ENCODE measurements at places on chromosomes 4 and X.

DNA sequence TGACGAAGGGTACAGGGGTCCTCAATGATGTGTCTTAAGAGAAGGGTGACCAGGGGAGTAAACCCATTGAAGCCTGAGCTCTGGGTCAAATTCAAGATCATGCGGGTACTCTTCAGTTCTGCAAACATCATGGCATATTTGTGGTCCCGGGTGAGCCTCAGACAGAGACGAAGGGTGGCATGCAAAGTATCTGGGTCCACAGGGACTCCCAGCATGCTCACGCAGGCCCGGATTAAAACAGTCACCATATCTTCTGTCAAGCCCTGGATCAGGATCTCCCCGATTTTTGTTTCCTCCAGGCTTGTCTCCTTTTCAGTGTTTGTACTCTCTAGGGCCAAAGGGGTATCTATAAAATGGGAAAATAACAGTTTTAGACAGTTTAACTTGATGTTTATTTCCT lies 102.9 kb downstream of the HUWE1 start:
- no peak for DNase-seq

GRCh38 chr4:181991369-181992108 lies 251.7 kb upstream of the TENM3 start:
- DNase-seq, result no peak

GRCh38 chr4:78038704-78039103 lies 18.4 kb upstream of the FRAS1 start:
- DNase-seq, result no peak

DNA sequence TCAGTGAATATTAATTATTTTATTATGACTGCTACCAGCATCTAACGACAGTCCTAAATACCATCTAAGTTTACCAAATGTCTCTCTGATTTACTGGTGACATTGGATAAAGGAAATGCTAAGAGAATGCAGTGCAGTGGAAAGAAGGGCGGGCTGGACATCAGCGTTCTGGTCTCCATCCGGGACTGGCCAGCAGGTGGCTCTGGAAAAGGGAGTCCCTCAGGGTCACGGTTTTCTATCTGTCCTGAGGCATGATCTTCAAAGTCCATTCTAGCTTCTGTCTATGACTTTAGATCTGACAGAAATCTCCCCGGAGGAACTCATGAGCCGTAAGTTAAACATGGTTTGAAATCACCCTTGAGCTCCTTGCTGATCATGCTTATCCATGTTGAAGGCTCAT lies 3.3 kb downstream of the TRIM2 start:
- DNase-seq, result no peak

- no peak for DNase-seq
These were observed 109.2 kb upstream of the HS3ST1 start for GRCh38 chr4:11537846-11538245.

DNA sequence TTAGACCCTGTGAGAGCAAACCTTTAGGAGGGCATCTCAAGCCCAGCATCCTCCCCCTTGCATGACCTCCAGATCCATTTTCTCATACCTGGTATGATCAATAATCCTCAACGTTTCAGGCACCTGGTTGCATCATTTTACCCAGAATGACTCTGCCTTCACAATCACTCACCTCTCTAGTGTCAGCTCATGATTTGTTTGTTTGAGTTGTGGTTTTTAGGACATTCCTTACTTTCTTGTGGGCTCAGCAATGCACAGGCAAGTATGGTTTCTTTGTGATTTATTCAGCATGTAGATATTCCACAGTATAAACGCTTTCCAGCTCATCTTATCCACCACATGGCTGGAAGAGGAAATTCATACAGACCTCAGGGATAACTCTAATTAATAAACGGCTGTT lies 93.6 kb upstream of the CPEB2 start:
- no peak for DNase-seq
